ENCODE measurements at places on chromosomes 3 and 15. TPM values are rescaled to one million over a fixed set of nuclear protein-coding genes. Genes with fewer than 3 reads are reported as not detected.

DNA sequence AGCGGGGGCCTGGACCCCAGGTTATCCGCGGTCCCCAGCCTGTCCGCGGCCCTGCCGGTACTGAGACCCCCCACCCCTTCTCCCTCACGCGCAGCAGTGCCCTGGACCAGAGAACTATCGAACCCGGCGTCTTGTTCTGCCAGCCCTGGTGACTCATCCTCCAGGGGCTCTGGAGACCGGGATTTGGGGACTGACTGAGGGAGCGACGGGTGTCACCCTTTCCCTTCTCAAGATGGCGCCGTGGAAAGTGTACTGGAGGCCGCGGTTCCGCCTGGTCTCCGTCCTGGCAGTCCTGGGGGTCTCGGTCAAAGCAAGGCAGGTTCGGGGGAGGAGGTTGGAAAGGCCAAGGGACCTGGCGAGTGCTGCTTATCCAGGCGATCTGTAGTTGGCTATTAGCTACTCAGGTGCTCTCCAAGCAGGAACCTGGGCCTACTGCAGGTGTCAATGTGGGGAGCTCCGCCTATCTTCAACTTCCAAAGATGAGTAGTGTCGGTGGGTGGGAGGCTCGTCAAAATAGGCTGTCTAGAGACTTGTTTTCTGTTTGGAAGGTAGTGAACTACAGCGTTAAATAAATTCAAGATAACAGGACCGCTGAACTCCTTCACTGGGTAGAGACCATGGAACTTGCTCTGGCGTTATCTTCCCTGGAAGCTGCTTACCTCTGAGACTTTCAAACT lies 790 bp downstream of the RAB5A start:
- peak; percentile 64 for DNase-seq

DNA sequence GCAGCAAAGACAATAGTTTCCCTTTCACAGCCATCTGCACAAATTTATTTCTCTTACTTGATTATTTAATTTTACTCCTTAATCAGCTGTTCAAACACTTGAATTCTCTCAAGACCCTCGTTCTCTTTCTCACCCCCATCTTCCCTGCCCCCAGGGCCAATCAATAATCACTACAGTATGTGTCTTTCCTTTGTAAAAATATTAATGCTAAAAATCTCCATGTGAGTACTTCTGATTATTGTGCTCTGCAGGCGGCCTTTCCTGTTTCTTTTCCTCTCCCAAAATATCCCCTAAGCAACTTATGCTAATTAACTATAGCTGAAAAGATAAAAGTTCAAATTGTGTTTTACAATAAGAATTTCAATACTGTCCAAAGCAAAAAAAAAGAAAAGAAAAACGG lies 617.0 kb upstream of the CBLB start:
- DNase-seq: no peak

DNA sequence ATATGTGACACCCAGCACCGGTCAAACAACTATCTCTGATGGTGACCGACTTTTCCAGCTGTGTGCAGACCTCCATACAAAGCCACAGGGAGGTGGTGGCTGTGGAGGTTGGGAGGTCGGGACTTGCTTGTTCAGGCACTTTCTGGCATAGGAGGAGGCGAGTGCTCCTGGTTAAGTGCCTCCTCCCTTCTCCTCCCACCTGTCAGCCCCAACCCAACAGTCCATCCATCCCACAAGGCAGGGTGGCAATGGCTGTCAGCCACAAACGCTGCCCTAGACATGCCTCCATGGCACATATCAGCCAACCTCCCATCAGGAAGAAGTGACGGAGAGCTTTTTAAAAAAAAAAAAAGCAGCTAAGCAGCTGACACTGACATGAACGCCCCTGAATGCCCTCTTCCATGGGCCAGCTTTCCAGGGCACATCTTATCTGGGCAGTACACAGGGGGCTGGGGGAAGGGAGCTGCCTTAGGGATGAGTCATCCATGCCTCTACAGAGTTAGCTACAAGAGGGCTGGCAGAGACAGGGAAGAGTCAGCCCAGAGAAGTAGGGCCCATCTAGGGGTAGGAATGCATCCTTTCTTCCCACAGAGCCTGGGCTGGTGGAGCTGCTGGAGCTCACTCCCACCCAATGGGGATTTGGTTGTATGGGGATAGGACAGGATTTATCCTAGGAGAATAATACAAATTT lies 41.2 kb downstream of the CCDC12 start:
- no peak for DNase-seq

DNA sequence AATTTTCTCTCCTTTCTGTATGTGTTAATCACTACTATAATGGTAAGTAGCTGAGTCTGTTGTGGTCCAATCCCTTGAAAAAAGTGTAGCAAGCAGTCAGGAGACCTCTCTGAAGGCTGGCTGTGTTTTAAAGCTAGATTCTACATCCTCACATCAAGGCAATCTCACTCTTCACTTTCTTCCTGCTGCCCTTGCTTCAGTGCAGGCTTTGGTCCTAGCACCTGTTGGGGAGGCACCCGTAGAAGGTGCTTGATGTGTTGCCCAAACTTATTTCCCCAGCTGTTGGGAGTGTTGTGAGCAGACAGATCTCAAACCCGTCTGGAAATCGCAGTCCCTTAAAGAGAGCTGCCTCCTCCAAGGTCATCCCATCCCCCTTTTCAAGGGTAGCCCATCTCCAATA lies 8.6 kb downstream of the FRMD4B start:
- DNase-seq: no peak

- DNase-seq: peak; percentile 63
These were observed 43.0 kb downstream of the BOC start for GRCh38 chr3:113254171-113254947.

DNA sequence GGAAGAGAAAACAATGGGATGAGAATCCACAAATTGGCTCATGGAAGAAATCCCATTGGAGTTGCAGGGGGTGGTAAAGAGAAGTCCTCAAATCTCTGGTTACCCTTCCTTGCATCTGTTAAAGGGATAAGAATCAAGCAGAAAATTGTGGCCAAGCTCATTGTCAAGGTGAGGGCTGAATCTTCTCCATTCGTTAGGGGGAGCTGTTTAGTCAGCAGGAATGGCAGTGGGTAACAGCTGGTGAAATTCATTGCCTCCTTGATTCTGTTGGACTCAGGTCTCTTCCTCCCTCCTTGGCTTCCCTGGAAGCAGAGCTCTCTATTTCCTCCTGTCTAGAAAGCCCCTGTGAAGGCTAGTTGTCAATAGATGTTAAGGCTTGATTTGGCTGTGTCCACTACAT lies 343.1 kb upstream of the SEMA6D start:
- no peak for DNase-seq

- no peak for DNase-seq
These were observed 602.6 kb downstream of the RSL24D1 start for GRCh38 chr15:54594115-54594514.

The ACTC1 gene
- polyA plus RNA-seq: 11.6 TPM

The EBLN2 gene
- 4.8 TPM for polyA plus RNA-seq

DNA sequence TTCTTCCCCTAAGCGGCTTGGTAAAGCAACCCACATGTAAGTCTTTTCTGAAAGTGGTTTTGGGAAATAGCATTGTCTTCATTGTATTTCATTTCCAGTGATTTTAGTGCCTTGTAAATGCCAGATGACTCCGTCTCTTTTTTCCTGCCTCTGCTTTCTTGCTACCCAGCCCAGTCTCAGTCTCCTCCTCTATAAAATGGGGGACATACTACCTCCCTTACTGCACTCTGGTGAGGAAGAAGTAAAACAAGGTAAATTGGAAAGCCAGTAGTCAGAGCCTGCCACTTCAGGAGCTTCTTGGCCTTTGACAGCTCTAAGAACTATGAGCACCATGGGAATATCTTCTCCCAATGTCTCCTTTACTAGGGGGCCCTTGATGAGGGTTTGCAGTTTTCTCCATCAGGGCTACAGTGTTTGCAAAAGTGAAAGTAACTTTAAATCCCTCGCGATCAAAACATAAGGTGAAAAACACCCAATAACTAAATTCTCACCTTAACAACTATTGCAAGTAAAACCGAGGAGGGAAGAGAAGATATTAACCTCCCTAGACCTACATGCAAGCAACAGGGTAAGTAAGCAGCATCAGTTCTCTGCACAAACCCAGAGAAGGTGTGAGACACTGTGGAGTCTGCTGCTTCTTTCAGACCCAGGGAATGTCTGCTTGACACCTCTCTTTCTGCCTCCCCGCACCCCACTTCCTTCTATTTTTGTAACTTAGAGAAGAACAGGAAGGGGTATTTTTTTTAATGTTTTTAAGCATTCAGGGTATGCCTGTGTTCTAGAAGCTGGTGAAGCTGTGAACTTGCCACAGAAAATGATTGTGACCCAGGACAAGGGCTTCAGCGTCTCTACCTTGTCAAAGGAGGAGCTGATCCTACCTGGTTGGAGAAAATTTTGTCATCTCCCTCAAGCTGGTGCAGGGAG lies 159.1 kb upstream of the EOMES start:
- DNase-seq: no peak

The INAFM2 gene
- polyA plus RNA-seq: 20.8 TPM

DNA sequence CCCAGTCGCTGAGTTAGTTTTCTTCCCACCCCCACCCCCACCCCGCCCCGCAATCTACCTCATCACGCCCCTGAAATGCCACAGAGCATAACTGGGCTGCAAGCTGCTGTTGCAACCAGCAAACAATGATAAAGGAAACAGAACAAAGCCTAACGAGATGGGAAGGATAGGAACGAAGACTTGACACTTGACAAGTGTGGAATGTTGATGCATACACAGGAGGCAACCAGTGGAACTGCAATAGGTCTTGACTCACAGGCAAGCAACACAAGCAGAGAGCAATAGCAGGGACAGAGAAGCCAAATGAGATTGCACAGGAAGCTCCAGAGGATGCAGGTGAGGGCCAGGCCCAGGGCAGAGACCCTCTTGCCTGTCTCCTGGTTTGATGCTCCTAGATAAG lies 225.9 kb downstream of the IGSF11 start:
- DNase-seq: no peak

- no peak for DNase-seq
These were observed 213.5 kb upstream of the PPP2R3A start for GRCh38 chr3:135751991-135752390.

GRCh38 chr15:69456208-69457166 lies 3.9 kb downstream of the RPLP1 start:
- no peak for DNase-seq

DNA sequence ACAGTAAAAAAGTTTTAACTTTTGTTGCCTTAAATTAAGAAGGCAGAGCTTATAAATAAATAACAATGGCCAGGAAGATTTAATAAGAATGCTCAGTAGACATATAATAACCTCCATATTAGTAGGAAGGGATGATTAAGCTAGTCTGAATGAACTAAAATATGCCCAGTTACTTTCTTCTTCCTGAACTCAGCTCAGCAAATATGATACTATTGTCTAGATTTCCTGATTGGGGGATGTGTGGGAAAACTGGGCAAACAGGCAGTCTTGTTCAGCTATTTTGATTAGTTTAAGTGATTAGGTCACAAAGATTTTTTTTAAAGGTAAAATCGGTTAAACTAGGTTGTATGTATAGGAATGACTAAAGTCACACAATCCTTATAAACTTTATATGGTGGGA lies 167.2 kb upstream of the SLC2A2 start:
- DNase-seq: no peak

GRCh38 chr3:102714567-102714966 lies 279.8 kb downstream of the ZPLD1 start:
- no peak for DNase-seq

- peak; percentile 29 for DNase-seq
These were observed 20.2 kb downstream of the MYZAP start for GRCh38 chr15:57611938-57612337.

GRCh38 chr3:178826435-178827123 lies 245.0 kb downstream of the ZMAT3 start:
- DNase-seq: no peak

- peak; percentile 58 for DNase-seq
These were observed 462.0 kb downstream of the PDCD6IP start for GRCh38 chr3:34260271-34261000.

The CCDC174 gene
- polyA plus RNA-seq: 33.7 TPM

The CFAP100 gene
- polyA plus RNA-seq: 6.6 TPM
